ENCODE measurements at places on chromosomes 5 and 9.

DNA sequence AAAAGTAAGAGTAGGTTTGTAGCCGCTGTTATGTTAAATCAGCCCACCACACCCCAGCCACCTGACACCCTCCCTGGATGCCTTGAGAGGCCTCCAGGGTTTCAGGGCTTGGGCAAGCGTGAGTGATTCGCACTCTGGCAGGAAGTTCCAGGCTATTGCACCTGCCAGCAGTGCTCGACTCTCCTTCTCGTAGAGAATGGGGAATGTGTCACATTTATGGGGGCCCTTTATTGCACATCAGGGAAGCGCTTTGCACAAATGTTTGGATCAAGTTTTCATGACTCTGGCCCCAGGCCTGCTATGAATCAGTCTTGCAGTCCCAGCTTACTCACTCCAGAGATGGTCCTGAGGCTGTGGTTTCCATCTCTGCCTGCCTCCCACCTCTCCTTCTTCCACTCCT lies 66.1 kb upstream of the ADRA1B start:
- DNase-seq: no peak

- no peak for DNase-seq
Observed at GRCh38 chr5:102998224-102998623, 121.7 kb downstream of the GIN1 start.

- no peak for DNase-seq
Observed at GRCh38 chr5:169584998-169585451, 1.5 kb downstream of the SPDL1 start.

- DNase-seq: no peak
Observed at GRCh38 chr5:33637011-33637410, 196.2 kb downstream of the TARS1 start.

DNA sequence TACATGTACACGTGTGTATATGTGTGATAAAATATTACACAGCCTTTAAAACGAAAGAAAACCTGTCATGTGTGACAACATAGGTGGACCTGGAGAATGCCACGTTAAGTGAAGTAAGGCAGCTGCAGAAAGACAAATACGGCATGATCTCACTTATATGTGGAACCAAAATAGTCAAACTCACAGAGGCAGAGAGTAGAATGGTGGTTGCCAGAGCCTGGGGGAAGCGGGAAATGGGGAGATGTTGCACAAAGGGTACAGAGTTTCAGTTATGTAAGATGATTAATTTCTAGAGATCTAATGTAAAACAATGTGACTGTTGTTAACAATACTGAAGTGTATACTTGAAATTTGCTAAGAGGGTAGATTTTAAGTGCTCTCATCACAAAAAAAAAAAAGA lies 34.8 kb downstream of the ADAMTS12 start:
- no peak for DNase-seq

GRCh38 chr5:166022065-166022464 lies 2269.4 kb upstream of the WWC1 start:
- DNase-seq: no peak

DNA sequence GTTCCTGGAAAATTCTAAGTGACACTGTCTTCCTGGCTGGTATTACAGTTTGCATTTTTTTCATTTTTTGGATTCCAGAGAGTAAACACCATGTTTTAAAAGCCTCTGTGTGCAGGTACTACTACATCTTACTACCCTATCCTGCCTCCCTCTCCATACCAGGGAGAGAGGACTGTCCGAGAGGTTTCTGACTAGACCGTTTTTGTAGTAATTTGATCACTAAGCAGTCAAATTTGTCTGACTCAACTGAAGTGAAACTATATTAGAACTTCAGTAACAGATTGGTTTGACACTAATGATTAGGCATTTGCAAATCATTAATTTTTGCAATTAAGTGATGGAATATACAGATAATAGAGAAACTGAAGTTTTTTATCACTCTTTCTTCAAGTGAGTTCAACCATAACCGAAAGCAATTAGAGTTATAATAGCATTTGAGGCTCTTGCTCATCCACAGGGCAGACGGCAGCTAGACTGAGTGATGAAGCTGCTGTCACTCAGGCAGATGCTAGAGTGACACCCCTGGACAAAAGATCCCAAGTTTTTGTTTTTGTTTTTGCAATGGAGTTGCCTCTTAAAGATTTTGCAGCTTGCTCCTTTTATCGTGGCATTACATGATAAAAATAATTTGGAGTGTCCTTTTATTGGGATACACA lies 44.3 kb downstream of the SMARCA2 start:
- DNase-seq: no peak

GRCh38 chr5:131634238-131634637 lies 791 bp downstream of the RAPGEF6 start:
- DNase-seq: no peak

DNA sequence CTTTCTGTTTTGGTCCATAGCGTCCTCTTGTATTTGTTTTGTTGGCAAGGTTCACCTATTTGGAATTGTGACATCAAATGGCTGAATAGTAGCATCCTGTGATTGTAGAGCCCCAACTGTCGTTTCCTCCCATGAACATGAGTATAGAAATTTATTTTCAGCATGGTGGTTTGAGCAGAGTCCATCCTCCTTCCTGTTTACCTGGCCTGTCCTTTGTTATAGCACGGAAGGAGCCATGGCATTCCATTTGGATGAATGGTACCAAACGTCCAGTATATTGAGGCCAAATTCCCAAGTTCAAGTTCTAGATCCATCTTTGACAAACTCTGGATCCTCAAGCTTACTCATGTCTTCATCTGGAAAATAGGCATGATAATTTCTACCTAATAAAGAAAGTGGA lies 16.8 kb downstream of the RASGRF2 start:
- no peak for DNase-seq

Measured in stimulated activated CD4-positive, alpha-beta T cell treated with anti-CD3 and anti-CD28 coated beads, Interleukin-2, amount 100 ng/mL, for 4 hours (primary cell).